ENCODE measurements at places on chromosomes 5 and 9. TPM values are rescaled to one million over a fixed set of nuclear protein-coding genes. Genes with fewer than 3 reads are reported as not detected.

GRCh38 chr5:110969502-110969901 is 102.0 kb upstream of the TSLP start:
- no peaks in the 10 kb centered on the region for H3K27me3 ChIP-seq
- DNase-seq, result no peak
- H3K4me3 ChIP-seq, result no peak overlapping the region
- H3K4me1 ChIP-seq, result no peaks in the 10 kb centered on the region

DNA sequence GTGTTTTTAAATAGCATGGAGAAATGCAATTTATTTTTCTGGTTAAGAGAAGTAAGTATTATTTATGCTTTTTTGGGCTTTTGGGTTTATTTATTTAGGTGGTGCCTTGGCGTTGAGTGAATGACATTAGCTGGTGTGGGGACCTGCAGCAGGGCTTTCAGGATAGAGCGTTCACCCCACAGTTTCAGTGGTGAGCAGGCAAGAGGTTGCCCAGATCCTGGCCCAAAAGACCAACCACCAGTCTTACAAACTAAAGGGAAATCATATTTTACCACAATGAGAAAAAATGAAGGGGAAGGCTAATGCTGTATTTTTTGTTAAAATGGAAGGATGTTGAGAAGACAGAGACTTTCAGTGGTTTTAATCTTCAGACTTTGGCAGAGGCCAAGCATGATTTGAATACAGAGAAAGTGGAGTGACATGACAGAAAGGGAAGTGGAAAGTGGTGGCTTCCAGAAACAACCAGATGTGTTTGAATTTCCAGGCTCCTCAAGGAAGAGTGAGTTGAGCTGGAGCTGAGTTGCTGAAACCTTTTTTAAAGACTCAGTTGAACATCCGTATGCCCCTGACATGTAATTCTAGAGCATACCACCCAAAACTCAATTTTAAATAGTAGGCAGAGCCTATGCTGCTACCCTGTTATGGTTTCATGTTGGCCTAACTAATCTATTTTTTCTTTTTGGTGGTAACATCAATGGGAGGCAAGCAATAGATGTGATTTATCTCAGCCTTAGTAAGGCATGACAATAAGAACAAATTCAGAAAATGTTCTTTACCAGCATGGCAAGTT is 94.8 kb downstream of the AOPEP start:
- no peaks in the 10 kb centered on the region for H3K36me3 ChIP-seq
- DNase-seq, result no peak
- H3K27me3 ChIP-seq, result no peaks in the 10 kb centered on the region
- H3K4me1 ChIP-seq, result peaks cover 43% of the 10 kb centered on the region

GRCh38 chr9:7103771-7104170 is 346.0 kb downstream of the KDM4C start:
- no peak overlapping the region for H3K27ac ChIP-seq
- H3K27me3 ChIP-seq, result no peaks in the 10 kb centered on the region
- DNase-seq, result no peak
- H3K4me3 ChIP-seq, result no peak overlapping the region
- H3K36me3 ChIP-seq, result peaks cover 3% of the 10 kb centered on the region
- no peaks in the 10 kb centered on the region for H3K4me1 ChIP-seq

- H3K27ac ChIP-seq, result no peak overlapping the region
- no peaks in the 10 kb centered on the region for H3K4me1 ChIP-seq
- DNase-seq, result no peak
- peaks cover 34% of the 10 kb centered on the region for H3K36me3 ChIP-seq
- no peak overlapping the region for H3K4me3 ChIP-seq
Measured at GRCh38 chr5:111119856-111120255, 27.7 kb downstream of the WDR36 start.

DNA sequence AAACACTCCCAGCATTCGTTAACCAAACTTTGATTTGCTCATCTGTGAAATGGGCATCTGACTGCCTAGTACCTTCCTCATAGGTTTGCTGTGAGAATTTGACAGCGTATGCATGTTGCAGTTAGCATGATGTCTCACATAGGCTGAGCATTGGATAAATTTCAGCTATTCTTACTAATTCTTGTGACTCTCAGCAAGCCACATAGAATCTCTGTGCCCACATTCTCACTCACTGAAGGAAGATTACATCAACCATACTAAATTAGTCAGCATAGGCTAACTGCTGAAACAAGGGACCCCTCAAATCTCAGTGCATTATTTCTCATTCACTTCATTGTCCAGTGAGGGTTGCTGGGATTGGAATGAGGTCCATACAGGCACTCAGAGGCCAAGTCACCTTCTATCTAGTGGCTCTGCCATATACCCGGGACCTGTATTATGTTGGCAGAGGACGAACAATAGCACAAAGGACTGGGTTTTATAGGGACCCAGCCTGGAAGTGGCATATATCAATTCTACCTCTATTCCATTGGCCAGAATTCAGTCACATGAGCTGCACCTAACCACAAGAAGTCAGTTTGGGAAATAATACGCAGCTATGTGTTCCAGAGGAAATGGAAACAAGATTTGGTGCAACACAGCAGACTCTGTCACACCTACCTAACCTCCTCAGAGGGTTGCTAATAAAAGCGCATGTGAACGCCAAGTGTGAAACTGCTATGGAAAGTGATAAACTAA is 4.2 kb upstream of the PTGER4 start:
- H3K27me3 ChIP-seq, result no peaks in the 10 kb centered on the region
- no peak overlapping the region for H3K27ac ChIP-seq
- H3K36me3 ChIP-seq, result no peaks in the 10 kb centered on the region
- no peaks in the 10 kb centered on the region for H3K4me1 ChIP-seq
- H3K4me3 ChIP-seq, result no peak overlapping the region
- no peak for DNase-seq

DNA sequence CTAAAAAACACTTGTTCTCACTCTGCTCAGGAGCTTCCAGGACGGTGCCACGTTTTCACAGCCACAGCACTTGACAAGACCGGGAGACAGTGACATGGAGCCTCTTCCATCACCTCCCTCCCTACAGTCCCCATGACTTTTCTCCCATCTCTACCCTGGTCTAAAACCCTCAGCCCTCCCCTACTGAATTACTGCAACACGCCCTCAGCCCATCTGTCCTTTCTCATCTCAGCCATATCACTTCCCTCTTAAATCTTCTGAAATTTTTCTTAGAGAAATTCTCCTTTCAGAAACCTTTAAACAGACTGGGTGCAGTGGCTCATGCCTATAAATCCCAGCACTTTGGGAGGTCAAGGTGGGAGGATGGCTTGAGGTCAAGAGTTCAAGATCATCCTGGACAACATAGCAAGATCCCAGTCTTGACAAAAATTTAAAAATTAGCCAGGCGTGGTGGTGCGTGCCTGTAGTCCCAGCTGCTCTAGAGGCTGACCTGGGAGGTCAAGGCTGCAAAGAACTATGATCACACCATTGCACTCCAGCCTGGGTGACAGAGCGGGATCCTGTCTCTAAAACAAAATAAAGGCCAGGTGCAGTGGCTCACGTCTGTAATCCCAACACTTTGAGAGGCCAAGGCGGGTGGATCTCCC is 125.8 kb downstream of the MYO10 start:
- DNase-seq, result no peak
- no peaks in the 10 kb centered on the region for H3K27me3 ChIP-seq
- H3K36me3 ChIP-seq, result no peaks in the 10 kb centered on the region
- no peak overlapping the region for H3K27ac ChIP-seq

Gene AGTPBP1
- total RNA-seq, result 38.3 TPM

Gene ENC1
- 7.7 TPM for total RNA-seq

Gene F2RL2
- total RNA-seq, result 13.7 TPM
